ENCODE measurements at places on chromosomes 16 and 17.

DNA sequence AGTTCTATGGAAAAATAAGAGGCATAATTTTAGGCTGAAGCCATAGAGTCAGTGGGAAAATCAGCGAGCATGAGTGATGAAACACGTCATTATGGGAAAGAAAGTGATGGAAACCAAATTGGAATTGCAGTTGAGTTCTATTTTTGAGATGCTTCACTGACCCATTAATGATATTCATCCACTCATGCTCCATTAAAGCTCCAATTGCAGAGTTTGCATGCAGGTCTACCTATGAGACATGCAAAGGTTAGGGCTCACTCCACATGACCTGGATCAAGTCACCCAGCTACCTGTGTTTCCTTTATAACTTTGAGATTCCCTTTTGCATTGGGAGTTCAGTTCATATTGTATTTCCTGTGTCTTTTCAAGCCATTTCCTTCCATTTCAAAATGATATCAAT, 8.0 kb upstream of the KRTAP2-4 start:
- DNase-seq, result no peak

- peak; percentile 13 for DNase-seq
Observed at GRCh38 chr17:78040440-78041385, 82.2 kb downstream of the TNRC6C start.

DNA sequence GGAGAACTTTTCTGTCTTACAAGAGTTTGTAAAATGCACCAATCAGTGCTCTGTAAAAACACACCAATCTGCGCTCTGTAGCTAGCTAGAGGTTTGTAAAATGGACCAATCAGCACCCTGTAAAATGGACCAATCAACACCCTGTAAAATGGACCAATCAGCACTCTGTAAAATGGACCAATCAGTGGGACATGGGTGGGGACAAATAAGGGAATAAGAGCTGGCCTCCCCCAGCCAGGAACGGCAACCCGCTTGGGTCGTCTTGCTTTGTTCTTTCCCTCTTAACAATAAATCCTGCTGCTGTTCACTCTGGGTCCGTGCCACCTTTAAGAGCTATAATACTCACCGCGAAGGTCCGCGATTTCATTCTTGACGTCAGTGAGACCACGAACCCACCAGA, 18.5 kb upstream of the KCNG4 start:
- DNase-seq, result no peak

DNA sequence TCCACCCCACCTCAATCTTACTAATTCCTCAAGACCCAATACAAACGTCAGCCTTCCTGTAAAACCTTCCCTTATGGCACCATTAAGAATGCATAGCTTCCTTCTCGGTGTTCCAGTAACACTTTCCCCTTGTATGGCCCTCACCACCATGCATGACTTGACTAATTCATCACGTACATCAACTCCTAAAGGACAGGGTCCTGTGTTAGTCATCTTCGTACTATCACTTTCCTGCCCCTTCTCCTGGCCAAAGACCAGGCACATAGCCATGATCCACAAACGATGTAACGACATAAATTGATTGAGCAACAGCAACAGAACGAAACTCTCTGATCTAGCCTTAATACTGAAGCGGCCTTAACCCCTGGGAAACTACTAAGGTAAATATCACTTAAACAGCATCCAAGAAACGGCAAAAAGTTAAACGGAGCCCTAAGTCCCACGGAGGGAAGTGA, 612 bp downstream of the PSMD12 start:
- DNase-seq, result no peak

- no peak for DNase-seq
Observed at GRCh38 chr16:54171626-54172537, 114.7 kb downstream of the IRX3 start.

- DNase-seq, result no peak
Observed at GRCh38 chr16:71738855-71739254, 14.4 kb upstream of the PHLPP2 start.

- peak; percentile 55 for DNase-seq
Observed at GRCh38 chr17:42773290-42774035, at the start of gene VPS25. TSS of gene VPS25 (plus strand) at chr17:42773449. CDS start at chr17:42773476, 27 bp downstream.

- no peak for DNase-seq
Observed at GRCh38 chr16:55832773-55833691, at the start of gene CES1. TSS of gene CES1 (minus strand) at chr16:55833096. CDS start at chr16:55833055, 41 bp downstream.

- no peak for DNase-seq
Observed at GRCh38 chr16:50368410-50369132, at the start of gene BRD7. TSS of gene BRD7 (minus strand) at chr16:50368988. CDS start at chr16:50368774, 214 bp downstream.

DNA sequence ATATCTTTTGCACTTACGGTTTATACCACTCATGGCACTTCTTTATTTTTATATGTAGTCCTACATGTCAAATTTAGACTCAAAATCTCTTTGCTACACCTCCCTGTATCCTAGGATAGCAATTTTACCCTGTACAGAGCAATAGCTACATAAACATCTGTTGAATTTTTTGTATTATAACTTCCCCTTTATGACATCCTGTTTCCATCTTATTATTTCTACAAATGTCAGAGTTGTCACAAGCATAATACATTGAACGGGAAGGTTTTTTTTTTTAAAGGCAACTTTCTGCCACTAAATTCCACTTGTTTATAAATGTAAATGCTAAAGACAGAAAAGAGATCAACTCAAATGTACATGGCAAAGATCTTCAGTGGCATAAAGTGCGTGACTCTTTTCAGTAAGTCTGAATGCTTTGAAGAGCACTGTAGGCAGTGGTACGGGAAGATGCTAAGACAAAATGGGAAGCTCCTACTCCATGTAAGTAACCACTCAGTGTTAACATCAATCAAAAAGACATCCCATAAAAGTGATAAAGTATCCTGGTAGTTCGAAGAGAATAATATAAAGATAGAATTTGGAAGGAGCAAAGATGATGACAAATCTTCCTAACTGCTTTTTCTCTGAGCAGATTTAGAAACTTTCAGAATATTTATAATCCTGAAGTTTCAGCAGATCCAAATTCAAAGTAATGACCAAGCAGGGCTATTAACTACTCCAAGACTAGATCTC, 26.8 kb downstream of the GNA13 start:
- DNase-seq, result no peak

DNA sequence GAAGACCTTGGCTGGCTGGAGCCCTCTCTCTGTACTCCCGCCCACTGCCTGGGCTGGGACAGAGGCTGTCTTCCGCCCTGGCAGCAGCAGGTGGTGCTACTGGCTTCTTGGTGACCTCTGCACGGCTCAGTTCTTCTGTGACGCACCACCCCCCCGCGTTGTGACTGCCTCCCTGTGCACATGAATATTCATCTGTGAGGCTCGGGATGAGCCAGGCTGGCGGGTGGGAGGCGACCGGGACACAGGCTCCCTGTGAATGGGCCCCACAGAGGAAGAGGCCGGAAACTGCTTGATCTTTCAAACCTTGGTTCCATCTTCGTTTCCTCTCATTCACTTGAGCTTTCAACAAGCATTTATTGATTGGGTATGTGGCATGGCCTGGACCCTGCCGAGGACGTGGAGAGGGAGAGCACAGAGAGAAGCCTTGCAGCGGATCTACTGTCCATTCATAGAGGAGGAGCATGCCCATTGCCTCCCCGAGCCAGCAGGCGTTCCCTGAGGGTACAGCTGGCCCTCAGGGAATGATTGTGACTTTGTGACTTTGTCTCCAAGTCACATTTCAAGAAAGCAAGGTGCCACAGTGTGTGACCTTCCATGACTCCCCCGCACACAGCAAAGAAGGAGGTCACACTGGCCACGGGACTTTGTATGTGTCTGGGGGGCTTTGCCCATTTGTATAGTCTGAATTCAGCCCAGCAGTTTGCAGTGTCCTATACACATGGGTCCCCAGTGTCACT, 45.0 kb downstream of the B9D1 start:
- DNase-seq, result no peak

GRCh38 chr16:75862098-75862386, 135.8 kb upstream of the CPHXL start:
- DNase-seq, result no peak

GRCh38 chr17:29663155-29663554, 40.4 kb upstream of the CORO6 start:
- DNase-seq, result no peak

- no peak for DNase-seq
Observed at GRCh38 chr17:7249830-7250229, 1.7 kb downstream of the CTDNEP1 start.

DNA sequence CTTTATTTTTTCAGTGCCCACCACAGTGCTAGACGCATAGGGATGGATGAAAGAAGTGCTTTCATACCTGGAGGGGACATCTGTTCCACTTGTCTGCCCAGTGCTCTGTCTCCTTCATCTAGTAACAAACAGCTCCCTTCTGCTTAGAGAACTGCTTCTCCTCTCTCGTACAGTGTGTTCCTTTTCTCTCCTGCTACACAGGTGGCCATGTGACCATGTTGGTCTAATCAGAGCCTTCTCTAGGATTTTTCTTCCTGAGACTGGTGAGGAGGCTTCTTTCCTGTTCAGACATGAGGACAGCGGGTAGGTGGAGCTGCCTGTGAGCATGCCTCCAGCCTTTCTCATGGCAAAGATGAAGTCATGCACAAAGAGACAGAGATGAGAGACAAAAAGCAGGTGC, 182.7 kb downstream of the TMEM132E start:
- no peak for DNase-seq

GRCh38 chr17:79057737-79058385, 16.8 kb upstream of the ENGASE start:
- no peak for DNase-seq

GRCh38 chr16:74718741-74719610, 18.3 kb upstream of the MLKL start:
- DNase-seq, result no peak

DNA sequence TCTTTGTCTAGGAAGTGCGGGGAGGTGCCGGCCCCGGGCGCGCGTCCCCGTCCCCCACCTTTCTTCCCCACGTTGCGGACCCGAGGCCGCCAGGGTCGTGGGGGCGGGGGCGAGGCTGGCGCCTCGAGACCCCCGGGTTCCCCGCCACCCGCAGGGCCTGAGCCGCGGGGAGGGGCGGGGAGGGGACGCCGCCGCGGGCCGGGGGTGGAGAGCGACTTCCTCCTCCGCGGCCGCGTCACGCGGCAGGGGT, 1.8 kb upstream of the ACTG1 start:
- DNase-seq, result no peak

GRCh38 chr17:38789185-38789584, 10.2 kb downstream of the PIP4K2B start:
- DNase-seq, result no peak

- peak; percentile 54 for DNase-seq
Observed at GRCh38 chr17:27601069-27601974, 29.7 kb upstream of the LGALS9 start.

DNA sequence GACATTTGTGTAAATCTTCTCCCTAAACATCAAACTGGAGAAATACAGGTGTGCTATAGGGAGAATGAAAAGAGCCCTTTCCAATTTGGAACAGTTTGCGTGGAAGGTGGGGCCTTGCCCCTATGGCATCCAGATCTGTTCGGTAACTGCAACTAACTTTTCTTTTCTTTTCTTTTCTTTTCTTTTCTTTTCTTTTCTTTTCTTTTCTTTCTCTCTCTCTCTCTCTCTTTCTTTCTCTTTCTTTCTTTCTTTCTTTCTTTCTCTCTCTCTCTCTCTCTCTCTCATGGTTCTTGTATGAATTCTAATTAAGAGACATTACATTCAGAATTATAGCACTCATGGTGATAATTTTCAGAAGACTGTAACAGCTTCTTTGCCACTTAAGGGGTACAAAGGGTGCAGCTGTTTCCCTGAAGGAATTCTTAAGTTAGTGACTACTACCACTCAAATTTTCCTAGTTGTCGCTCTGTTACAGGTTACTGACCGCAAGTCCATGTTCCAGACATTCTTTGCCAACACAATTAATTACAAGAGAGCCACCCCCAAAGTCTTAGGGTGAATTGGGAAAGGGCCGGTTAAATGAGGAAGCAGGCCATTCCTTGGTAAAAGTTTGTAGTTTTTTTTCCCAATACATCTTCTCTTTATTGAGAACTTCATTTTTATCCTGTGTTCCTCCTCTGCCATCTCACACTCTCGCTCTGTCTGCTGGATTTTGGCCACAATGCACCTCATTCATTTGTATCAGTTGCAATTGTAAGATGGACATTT, 69.8 kb downstream of the KSR1 start:
- no peak for DNase-seq

DNA sequence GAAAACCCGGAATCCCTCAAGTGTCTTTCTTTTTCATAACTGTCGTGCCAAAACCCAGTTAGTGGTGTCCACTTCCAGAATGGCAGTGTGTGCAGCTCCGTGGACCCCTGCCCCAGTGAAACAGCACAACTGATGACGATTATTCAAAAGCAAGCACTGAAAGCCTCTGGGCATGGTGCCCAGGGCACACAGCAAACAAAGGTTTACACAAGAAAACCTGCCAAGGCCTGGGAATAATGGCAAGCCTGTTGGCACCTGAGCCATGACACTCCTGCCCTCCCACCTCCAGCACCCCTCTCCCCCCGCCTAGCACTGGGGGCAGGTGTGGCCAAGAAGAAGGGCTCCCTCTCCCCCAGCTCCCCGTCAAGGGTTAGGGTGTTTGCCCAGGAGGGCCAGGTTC, 2.8 kb downstream of the PKMYT1 start:
- DNase-seq, result no peak

DNA sequence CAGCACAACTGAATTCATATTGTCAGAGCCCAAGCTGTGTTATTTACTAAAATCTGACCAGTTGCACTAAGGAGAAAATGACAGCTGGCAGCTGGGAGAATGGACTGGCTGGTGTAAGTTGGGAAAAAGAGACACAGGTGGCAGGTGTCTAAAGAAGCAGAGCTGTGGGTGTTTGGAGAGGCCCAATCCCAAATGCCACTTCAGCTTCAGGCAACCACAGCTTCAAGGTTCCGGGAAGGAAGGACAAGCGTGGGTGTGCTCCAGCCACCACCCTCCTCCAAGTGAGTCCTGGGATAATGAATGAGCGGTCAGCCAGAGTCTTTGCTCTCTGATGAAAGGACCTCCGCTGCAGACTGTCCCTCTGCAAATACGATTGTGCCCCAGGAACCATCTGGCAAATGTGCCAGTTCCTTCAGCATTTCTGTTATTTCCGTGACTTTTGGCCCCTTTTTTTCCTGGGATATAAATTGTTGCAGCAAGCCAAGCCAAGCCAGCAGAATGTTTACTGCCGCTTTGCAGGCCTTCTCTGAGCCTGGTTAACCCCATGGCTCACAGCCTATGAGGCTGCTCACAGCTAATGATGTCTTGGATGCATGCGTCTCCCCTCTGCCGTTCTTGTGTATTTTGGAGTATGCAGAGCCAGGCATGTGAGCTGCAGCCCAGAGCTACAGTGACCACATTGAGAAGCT, 9.5 kb upstream of the RHBDL3 start:
- no peak for DNase-seq

GRCh38 chr16:73610605-73611156, 562.8 kb upstream of the ZFHX3 start:
- DNase-seq, result no peak

Measured in NCI-H187 (cell line).